ENCODE measurements at places on chromosomes 4 and X. TPM values are rescaled to one million over a fixed set of nuclear protein-coding genes. Genes with fewer than 3 reads are reported as not detected.

Gene PAGE2B
- total RNA-seq = 0.92 TPM

GRCh38 chrX:154135458-154136229 is 8.4 kb upstream of the OPN1LW start:
- DNase-seq = no peak

DNA sequence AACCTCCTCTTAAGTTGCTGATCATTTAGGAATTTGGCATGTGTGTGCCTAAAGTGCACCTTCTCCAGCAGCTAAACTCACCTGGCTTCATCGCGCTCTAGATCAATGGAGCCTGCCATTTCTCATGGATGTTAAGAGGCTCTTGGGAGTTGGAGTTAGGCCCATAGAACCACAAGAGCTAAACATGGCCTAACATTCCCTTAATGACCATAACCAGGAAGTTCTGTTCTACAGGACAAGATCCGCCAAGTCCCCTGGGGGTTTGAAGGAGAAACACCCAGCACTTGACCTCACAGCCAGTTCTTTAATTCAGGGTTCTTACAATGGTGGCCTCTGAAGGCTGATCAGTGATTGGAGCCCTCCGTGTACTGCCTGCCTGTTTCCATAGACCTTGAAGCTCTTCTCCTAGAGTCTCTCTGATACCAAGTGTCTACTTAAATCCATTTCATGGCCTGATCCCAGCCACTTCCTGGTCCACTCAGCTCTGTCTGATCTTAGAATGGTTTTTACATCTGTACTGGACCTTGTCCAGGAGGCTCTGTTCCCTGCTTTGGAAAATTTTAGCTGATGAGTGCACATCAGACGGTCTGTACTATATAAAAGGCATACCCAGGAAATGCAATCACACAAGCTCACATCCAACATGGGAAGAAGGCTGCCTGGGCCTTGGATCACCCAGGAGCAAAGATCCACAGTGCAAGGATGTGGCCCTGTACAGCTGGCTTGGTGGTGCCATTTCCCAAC is 45.1 kb downstream of the RPS3A start:
- DNase-seq = no peak

Gene CSAG3
- 14.1 TPM for total RNA-seq

Gene RASL11B
- total RNA-seq = 71.9 TPM

Gene PPARGC1A
- total RNA-seq = 1.9 TPM

Gene RNF175
- 5.4 TPM for total RNA-seq

- DNase-seq = no peak
These were observed 313.2 kb downstream of the ANTXR2 start for GRCh38 chr4:79759793-79760192.

- DNase-seq = no peak
These were observed 105.5 kb downstream of the PRRG1 start for GRCh38 chrX:37454537-37455285.

Gene GRID2
- total RNA-seq = 26.8 TPM

DNA sequence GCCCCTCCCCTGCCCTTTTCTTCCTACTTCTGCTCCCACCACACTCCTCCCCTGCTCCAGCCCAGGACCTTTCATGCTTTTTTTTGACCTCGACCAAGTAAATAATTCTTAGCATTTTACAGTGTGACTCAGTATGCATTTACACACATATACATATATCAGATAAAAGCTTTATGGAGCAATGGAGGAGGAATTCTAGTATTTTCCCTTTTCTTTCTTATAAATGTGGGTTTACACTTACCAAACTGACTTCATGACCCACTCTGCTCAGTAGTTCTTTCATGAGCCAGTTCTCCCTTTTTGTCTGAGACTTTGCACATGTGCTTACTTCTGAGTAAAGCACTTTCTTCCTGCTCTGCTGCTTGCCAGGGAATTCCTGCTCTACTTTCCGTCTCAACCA is 111.8 kb upstream of the H2AZ1 start:
- no peak for DNase-seq

- DNase-seq = no peak
These were observed 54.8 kb downstream of the PAGE2 start for GRCh38 chrX:55143621-55144020.

GRCh38 chr4:118881512-118882146 is 7.0 kb upstream of the SYNPO2 start:
- no peak for DNase-seq

DNA sequence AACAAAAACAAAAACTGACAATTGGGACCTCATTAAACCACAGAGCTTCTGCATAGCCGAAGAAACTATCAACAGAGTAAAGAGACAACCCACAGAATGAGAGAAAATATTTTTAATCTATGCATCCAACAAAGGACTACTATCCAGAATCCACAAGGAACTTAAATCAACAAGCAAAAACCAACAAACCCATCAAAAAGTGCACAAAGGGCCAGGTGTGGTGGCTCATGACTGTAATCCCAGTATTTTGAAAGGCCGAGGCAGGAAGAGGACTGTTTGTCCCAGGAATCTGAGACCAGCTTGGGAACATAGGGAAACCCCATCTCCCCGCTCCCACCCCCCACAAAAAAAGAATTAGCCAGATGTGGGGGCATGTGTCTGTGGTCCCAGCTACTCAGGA is 10.7 kb downstream of the C4orf51 start:
- DNase-seq = no peak

Gene CLDN34
- total RNA-seq = 0.52 TPM

- DNase-seq = no peak
These were observed 3.8 kb upstream of the SERPINA7 start for GRCh38 chrX:106042296-106042695.

Gene TCP11X2
- 0.82 TPM for total RNA-seq

Data from WTC11 (cell line).